ENCODE measurements at places on chromosomes 12 and 14.
A peak's percentile ranks its signal among the peaks of the same experiment; 100 is the strongest.

DNA sequence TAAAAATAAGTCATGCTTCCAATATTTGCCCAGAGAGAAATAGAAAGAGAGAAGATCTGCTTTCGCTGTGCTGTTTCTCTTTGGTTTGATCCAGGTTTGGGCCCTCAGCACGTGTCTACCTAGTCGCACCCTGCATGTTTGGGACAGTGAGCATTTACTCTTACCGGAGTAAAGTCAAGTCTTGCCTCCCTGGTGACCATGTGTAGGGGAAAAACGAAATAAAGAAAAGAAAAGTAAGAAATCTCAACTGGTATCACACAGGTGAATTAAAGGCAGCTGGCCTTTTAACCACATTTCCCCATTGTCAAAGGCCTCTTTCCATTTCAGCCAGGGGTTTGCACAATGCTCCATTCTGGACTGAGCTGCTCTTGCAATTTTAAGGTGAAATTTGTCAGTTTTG lies 619.4 kb downstream of the VRK1 start:
- no peak for DNase-seq

DNA sequence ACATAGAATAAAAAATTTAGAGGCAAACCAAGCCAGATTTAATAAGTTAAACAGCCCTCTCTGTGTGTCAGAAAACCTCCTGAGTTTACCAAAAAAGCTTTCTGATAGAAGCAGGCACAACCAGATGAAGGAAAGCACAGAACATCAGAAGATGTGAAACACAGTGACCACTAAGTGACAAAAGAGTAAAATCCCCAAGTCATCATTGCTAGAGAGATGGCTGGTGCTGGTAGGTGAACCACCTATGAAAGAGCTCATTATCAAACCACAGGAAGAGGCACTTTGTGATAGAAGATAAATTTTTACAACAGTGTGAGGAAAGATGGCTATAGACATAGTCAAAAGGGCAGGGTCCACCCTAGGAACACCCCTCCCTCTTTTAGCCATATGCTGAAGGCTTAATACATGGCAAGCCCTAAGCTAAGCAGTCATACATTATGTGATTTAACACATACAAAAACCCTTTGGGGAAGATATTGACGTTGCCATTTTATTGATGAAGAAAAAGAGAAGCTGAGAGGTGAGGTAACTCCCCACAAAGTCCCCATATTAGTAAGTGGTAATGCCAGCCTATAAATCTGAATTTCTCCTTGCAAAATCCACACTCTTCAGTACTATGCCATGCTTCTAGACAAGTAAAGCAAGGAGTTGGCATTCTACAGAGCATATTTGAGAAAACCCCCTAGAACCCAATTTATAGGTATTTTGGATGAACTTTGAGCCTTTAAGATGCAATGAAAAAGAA lies 449.9 kb downstream of the LRIG3 start:
- DNase-seq: no peak

GRCh38 chr14:81281332-81281731 lies 60.6 kb upstream of the GTF2A1 start:
- no peak for DNase-seq

GRCh38 chr12:90917431-90917830 lies 37.5 kb downstream of the CCER1 start:
- no peak for DNase-seq

DNA sequence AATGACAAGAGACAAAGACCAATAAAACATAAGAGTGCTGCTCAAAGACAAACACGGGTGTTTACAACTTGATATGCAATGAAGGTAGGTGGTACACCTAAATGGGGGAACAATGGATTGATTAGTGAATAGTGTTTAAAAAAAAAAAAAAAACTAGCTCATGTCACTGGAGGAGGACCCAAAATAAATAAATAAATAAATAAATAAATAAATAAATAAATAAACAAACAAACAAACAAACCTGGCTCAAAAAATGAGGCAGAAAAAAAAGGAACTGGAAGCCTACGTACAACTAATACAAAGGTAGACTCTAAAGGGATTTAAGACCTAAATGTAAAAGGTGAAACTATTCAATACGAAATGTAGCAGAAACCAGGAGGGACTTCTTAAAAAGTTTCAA lies 18.6 kb downstream of the NAP1L1 start:
- DNase-seq: no peak

DNA sequence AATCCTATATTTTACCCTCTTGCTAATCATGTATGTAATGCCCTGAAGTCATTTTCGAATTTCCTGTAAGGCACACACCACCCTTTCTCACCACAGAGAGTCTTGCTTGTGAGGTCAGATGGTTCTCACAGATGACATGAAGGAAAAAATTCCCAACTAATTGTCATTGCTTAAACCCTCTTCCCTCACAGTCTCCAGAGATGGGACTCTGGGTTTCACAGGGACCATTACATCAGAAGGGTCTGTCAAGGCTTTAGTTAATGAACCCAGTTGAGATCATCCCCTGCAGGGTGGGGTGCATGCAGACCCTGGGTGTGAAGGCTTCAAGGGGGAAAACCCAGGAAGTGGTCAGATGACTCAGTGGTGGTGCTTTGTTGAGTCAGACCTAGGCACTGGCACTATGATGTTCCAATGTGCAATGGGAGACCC lies 229.6 kb downstream of the BCAT1 start:
- DNase-seq: no peak

GRCh38 chr14:51865953-51866747 lies 5.7 kb downstream of the GNG2 start:
- no peak for DNase-seq

DNA sequence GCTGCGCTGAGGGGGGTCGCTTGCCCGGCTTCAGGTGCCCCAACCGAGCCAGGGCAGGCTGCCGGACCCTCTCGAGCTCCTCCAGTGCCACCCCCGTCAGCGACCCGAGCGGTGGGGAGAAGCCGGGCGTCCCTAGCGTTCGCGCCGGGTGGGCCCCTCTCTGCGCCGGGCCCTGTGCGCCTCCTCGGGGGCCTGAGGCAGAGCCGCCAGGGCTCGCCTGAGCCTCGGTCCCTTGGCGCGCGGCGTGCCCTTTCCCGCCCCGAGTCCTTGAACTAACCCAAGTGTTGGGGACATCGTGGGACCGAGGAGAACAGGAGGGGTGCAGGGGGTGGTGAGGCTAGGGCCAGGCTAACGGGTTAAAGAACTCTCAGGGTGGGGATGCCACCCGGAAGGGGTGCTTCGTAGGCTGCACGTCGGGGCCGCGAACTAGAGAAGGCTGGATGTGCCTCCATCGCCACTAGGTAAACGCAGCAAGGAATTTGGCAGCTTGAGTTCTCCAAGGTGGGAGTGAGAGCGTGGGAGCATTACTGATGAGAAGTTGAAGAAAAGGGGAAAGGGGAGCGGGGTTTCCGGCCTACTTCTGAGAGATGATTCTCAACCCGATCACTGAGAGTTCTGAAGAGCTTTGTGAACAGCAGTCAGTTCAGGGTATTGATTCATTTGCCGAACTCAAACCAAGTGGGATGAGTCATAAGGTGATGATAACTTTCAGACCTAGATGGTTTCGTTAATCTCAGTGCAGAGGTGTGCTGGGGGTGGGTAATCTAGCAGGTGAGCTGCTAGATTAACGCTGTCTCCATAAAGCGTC lies 618 bp downstream of the RNF34 start:
- DNase-seq: peak; percentile 58

DNA sequence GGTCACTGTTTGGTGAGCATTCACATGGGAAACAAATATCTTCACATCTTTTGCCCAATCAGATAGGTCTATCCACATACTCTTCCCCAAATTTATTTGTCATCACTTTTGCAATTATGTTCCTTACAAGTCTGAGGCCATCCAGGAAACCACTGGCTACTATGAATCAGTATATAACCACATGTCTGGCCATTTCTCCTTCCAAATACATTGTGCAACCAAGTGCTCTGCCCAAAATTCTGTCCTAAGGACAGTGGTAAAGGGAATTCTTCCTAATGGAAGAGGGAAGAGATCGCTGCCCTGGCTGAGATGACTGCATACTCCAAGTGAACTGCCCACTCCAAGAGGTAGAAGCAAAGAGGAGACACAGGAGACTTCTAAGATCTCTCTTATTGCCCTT lies 148.9 kb upstream of the MAX start:
- DNase-seq: no peak

DNA sequence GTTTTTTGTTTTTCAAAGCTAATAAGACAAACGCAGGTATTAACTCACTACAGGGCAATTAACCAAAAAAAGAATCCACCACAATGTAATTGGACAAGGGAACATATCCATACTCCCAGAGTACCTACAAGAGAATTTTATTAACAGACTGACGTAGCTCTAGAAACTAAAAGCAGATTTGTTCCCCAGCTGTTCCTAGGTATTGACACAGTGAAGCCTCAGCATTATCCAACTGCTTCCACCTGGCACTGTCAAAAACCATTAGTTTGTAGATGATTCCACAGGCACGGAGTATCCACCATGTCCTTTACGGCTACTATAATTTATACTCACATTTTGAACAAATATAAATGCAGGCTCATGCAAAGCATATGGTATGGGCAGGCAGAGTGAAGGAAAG lies 22.3 kb downstream of the PPM1H start:
- DNase-seq: no peak

All from liver (tissue), 10 donors.